Activated T-cell treated with anti-CD3 and anti-CD28 coated beads, Interleukin-2, amount 50 U/mL, for 4 hours (primary cell): ENCODE measurements at places on chromosomes 11 and 22. TPM values are rescaled to one million over a fixed set of nuclear protein-coding genes. Genes with fewer than 3 reads are reported as not detected.

The MS4A4A gene
- total RNA-seq: not detected

DNA sequence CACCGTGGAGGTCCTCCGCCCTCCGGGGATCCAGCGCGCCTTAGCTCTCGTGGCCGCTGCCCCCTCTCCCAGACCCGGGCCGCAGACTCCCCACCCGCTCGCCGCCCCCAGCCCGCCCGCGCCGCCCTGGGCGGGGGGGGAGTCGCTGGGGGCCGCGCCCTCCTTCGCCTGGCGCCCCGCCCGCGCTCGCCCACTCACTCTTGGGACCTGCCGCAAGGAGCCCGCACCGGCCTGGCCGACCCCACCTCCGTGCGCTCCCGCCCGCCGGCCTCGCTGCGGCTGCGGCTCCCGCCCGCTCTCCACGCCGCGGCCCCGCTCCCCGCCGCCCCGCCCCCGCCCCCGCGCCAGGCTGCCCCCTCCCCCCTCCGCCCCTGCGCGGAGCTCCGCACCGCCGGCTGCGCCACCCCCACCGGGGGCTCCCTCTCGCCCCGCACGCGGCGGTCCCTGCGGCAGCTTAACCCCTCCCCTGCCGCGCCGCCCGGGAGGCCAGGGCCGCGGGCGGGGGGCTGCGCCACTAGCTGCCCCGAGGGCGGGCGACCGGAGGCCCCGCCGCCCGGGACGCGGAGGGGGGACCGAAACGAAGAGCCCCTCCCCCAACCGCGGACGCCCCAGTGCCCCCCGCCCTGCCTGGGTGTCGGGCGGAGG, 724 bp upstream of the RASGRP2 start:
- DNase-seq: no peak

DNA sequence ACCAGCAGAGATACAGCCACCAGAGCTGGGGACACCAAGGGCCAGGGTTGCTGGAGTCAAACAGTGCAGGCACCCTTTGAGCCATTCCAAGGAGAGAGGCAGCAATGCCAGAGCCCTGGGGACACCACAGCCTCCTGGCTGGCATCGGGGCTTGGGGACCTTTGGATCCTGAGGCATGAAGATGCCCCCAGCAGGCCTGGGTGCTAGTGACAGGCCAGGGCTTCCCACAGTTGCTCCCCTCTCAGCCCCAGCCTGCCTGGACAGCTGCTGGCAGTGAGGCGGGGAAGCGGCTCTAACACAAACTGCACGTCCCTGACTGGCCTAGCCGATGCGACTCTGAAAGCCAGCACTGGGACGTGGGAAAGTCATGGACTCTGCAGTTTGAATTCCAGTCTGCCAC, 2.7 kb downstream of the CD5 start:
- DNase-seq: no peak

GRCh38 chr22:43179146-43179910, 7.6 kb downstream of the TTLL12 start:
- no peak for DNase-seq

The TCN1 gene
- not detected for total RNA-seq

DNA sequence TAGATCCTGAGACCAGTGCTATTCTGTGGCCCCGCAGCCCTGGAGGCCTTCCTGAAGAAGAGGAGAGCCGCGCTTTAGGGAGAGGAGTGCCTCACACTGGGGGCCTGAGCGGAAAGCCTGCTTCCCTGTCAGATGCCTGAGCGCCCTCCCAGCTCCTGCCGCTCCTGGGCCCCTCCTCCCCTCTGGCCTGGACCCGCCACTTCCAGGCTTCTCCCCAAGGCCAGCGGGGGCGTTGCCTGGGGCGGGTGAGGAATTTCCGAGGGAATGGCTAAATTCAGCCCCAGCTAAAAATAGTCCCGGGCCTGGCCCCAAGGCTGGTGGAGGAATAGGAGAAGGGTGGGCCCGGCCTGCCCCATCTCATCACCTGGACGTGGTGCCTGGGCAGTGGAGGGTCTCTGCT, 15.4 kb downstream of the ARHGEF17 start:
- DNase-seq: no peak

DNA sequence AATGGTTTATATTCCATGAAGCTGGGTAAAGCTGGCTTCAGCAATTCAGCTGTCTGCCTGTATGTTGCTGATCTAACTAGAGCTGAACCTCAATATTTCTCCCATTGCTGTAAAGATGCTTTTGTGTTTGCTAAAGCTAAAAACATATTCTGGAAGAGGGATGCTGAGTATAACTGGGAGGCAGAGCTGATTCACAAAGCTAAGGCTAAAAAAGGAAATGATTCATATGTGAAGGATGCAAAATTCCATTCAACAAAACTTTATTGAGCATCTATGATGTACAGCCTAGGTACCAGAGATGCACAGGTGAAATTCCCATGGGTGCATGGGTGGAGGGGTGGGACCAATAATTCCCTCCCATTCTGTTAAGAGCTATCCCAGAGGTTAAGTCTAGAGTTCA, 193.9 kb downstream of the KIF18A start:
- DNase-seq: no peak

The UPB1 gene
- 0.16 TPM for total RNA-seq

The SAC3D1 gene
- 15.2 TPM for total RNA-seq

GRCh38 chr11:64265176-64266160, 14.1 kb downstream of the PLCB3 start:
- DNase-seq: no peak

DNA sequence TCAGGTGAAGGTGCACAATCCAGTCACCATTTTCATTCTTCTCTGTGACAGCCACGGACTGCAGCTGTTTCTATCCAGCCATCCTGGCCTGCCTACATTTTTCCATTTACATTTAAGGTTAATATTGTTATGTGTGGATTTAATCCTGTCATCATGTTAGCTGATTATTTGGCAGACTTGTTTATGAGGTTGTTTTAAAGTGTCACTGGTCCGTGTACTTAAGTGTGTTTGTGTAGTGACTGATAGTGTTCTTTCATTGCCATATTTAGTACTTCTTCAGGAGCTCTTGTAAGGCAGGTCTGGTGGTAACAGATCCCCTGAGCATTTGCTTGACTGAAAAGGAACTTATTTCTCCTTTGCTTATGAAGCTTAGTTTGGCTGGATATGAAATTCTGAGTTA, 364.2 kb downstream of the JRKL start:
- DNase-seq: no peak

GRCh38 chr11:45025716-45026492, 75.2 kb upstream of the TP53I11 start:
- DNase-seq: no peak

DNA sequence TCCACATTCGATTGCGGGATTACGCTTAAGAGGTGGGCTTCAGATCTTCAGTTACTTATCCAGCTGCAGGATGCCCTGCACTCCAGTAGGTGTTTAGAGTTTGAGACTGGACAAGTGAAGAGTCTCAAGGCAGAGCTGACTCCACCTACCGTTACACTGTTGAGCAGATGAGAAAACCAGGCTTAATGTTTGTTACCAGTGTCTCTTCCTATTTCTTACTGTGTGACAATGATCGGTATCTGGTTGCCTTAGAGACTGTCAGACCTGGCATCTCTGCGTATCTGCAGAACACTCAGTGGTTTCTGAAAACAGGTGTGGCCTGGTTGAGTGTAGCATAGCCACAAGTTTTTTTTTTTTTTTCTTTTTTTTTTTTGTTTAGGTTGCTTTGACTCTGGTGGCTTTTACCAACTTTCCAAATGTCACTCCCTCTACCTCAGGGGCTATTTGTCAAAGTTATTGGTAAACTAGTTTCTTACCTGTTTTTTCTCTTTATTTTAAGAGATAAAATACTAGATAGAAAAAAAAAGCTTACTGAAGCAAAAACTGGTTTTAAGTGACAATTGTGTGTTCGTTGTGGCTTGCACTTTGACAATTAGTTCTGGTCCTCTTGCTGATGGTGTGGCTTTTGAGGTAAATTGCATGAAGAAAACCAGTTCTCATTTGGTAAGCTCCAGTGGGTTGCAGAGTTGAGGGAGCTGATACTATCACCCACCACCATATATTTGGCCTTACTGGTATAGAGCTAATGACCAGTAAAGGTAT, 284.8 kb downstream of the ETS1 start:
- DNase-seq: peak; percentile 50

- DNase-seq: no peak
Observed at GRCh38 chr22:22394591-22394990, 114.0 kb downstream of the ZNF280B start.

DNA sequence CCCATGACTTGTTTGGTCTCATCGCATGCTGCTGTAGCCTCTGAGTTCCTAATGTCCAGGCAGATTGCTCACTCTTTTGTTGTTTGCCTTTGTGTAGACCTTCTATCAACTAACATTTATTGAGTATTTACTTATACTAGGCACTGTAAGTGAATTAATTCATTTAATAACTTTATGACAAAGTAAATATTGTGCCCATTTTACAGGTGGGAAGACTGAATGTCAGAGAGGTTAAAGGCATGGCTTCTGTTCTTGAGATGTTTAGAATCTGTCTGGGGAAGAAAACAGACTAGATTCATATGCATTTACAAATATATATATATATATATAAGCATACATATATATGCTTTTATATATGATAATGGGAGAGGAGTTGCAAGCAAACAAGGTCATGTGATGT, 27.1 kb downstream of the EHF start:
- no peak for DNase-seq

The CARD16 gene
- total RNA-seq: 4.3 TPM

DNA sequence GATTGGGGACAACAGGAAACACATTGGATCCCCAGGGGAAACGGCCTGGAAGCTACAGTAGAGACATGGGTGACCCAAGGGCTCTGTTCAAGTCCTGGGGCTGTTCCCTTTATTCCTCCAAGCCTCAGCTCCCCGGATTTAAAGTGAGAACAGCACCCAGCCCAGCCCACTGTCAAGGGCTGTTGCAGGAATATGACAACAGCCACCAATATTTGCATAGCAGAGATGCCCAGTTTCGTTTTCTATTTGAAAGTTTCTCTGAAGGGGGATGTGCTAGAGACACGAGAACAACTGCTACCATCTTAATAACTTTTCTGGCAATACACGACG, 81.1 kb upstream of the WNT7B start:
- DNase-seq: no peak

The PATE4 gene
- total RNA-seq: not detected

The NTM gene
- total RNA-seq: not detected

- no peak for DNase-seq
Observed at GRCh38 chr11:67504005-67504949, 886 bp downstream of the PITPNM1 start.

- DNase-seq: no peak
Observed at GRCh38 chr11:119992171-119993051, 145.5 kb downstream of the TRIM29 start.

The TIMP3 gene
- total RNA-seq: 1.1 TPM

GRCh38 chr11:95913830-95914615, 9.9 kb downstream of the MTMR2 start:
- DNase-seq: no peak

The DMC1 gene
- 3.0 TPM for total RNA-seq

GRCh38 chr22:23305922-23306374, 125.6 kb downstream of the BCR start:
- DNase-seq: no peak

GRCh38 chr22:29703569-29704195, 16.1 kb upstream of the CABP7 start:
- no peak for DNase-seq

The ARCN1 gene
- total RNA-seq: 183 TPM

- no peak for DNase-seq
Observed at GRCh38 chr11:129989149-129989813, 13.4 kb downstream of the PRDM10 start.

The TSSC4 gene
- 119 TPM for total RNA-seq

The OR8G5 gene
- not detected for total RNA-seq

The FBLN1 gene
- 0.69 TPM for total RNA-seq

The OR5P2 gene
- total RNA-seq: not detected

DNA sequence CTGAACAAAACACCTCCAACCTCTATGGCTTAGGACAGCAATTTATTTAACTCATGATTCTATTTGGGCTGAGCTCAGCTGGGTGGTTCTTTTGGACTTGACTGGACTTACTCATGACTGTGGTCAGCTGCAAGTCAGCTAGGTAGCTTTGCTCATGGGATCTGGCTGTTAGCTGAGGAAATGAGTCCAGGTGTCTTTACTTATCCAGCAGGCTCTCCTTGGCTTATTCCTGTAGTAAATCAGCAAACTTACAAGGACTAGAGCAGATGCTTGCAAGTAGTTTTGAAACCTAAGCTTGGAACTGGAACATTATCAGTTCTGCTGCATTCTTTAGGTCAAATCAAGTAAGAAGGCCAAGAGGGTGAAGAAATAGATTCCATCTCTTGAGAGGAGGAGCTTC, 8.0 kb upstream of the HIKESHI start:
- DNase-seq: no peak

DNA sequence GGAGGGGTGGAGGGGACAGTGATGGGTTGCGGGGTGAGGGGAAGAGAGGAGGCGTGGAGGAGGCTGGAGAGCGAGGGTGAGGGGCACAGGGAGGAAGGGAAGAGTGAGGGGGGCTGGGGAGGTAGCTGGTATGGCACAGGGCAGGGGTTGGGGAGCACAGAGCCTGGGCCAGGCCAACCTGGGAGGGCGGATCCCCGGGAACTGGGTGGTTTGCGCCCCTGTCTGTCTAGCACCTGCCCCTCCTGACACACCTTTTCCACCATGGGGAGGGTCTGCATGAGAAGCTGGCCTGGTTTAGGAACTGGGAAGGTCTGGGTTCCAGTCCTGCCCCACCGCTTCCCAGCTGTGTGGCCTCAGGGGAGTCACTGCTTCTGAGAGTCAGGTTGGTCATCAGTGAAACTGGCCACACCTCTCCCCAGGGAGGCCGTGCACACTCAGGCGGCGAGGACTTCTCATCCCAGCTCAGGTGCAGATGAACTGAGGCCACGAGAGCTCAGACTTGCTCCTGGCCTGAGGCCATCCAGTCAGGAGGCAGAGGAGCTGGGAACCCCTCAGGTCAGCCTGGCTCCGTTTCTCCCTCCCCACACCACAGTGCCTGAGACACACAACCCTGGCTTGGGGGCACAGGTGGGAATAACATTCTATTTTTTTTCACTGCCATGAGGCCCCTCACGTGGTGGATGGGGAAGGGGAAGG, 95.6 kb downstream of the PHF21B start:
- DNase-seq: no peak

GRCh38 chr22:27842669-27843431, 41.3 kb upstream of the MN1 start:
- DNase-seq: no peak

The PLAAT3 gene
- total RNA-seq: 0.63 TPM

GRCh38 chr22:49234459-49234858, 593.2 kb downstream of the BRD1 start:
- no peak for DNase-seq
